ENCODE measurements at places on chromosomes 13 and 19.

GRCh38 chr13:106560821-106561220 lies 7.1 kb downstream of the ARGLU1 start:
- no peak for DNase-seq

DNA sequence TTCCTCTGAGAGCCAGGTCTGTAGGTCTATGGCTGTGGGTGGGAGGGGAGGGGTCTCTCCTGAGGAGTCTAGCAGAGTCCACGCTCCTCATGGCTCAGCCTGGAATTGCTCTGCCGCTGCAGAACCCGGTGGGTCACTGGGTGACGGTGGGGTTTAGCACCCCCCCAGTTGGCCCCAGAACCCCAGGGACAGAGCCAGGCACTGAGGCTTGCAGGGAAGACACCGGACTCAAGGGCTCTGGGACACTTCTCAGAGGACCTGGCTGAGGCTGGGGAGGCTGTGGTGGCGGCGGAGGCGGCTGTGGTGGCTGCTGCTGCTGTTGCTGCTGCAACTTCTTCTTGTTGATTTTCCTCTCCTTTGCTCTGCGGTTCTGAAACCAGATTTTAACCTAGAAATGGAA lies 6.1 kb downstream of the CDX2 start:
- DNase-seq, result no peak

DNA sequence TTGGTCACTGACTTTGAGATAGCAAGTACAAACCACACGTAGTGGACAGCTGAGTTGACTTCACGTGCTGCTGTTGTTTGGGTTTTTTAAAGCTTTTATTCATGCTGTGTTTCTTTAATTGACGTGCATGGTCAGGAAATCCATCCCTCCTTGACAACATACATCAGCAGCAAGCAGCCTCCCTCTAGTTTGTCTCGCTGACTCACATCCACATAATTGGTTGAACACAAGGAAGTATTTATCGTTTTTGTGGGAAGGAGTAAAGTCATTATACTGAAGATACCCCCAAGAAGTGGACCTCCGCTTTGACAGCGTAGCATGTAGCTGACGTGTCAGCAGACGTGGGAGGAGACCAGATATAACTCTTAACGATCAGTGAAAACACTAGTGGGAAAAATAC lies 355.8 kb downstream of the MYO16 start:
- DNase-seq, result no peak

DNA sequence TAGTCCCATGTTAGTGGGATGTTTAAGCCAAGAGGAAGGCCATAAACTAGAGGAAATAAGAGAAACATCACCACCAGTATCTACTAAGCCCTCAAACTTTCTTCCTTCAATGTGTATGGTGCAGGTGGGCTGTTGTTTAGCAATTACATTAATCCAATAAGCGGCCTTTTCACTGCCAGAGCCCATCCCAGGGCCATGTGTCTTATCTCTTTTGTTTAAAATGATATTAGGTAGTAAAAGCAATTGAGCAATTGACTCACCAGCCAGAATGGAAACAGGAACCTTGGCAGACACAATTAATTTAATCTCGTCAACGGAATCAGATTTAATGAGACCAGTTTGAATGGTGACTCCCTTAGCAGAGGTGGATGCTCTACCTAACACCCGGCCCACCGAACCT lies 1503.5 kb downstream of the UQCRFS1 start:
- DNase-seq, result no peak

DNA sequence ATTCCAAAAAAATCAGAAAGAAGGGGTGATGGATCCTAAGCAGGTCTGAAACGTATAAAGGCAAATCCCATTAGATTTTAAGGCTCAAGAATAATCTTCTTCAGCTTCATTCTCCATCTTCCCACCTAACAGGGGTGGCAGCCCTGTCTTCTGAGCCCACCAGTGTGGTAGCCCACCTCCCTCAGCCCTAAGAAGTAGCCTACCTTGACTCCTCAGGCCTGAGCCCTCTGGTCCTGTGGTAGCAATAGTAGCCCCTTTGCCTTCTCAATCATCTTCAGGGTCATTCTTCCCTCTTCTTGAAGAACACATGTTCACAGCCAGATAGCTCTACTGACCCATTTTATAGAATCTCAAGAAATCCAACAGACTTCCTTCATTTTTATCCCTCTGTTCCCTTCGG lies 33.7 kb downstream of the N4BP2L2 start:
- DNase-seq, result no peak

- DNase-seq, result no peak
Measured at GRCh38 chr13:88063741-88064140, 392.6 kb downstream of the SLITRK5 start.

DNA sequence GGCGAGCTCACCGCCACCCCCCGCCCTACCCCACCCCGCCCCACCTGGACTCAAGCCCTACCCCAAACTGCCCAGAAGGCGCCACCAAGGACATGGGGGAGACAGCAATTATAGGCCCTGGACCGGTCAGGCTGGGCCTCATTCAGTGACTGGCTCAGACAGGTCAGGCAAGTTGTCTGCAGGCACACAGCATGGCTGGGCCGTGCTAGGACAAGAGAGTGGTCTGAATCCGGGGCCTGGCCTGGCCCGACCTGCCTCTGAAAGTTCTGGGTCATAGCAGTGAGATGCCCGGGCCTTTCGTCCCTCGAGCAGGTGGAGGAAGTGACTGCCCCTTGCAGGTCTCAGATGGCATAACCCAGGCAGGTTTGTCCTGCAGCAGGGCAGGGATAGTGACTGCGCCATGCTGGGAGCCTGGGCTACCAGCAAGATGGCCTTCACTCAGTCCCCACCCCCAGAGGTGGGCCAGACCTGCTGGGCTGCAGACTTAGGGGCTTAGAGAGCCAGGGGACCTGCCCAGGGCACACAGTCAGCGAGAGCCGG lies 21.0 kb downstream of the COMP start:
- DNase-seq, result no peak
